Activated CD4-positive, alpha-beta T cell treated with anti-CD3 and anti-CD28 coated beads, Interleukin-2, amount 10 ng/mL, durations not matched to agents 24 days and 14 days (primary cell): ENCODE measurements at places on chromosomes 1 and 21.

DNA sequence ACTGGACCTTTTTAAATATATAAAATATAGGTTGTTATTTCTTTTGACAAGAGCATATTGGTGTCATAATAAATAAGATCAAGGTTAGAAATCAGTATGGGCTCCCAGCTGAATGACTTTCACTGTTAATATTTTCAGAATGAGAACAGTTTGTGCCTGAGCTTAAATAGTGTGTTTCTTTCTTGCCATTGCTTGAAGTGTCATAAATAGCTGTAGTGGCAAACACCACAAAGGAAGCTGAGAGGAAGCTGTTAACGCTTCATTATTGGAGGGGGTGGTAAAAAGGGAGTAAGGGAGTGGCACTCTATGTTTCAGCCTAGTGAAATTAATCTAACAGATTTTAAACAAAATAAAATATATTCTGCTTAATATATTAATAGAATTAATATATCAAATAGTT lies 1089.8 kb upstream of the NCAM2 start:
- H3K27ac ChIP-seq, result no peak overlapping the region
- H3K36me3 ChIP-seq, result no peaks in the 10 kb centered on the region
- no peak for DNase-seq
- no peaks in the 10 kb centered on the region for H3K4me1 ChIP-seq
- no peaks in the 10 kb centered on the region for H3K27me3 ChIP-seq

GRCh38 chr1:99326215-99326949 lies 62.1 kb downstream of the PLPPR4 start:
- no peaks in the 10 kb centered on the region for H3K27me3 ChIP-seq
- DNase-seq, result no peak
- no peaks in the 10 kb centered on the region for H3K36me3 ChIP-seq
- H3K4me1 ChIP-seq, result no peaks in the 10 kb centered on the region

GRCh38 chr21:42570362-42570761 lies 56.7 kb downstream of the SLC37A1 start:
- H3K4me3 ChIP-seq, result no peak overlapping the region
- no peaks in the 10 kb centered on the region for H3K27me3 ChIP-seq
- H3K27ac ChIP-seq, result no peak overlapping the region
- peaks cover 9% of the 10 kb centered on the region for H3K36me3 ChIP-seq
- DNase-seq, result no peak

DNA sequence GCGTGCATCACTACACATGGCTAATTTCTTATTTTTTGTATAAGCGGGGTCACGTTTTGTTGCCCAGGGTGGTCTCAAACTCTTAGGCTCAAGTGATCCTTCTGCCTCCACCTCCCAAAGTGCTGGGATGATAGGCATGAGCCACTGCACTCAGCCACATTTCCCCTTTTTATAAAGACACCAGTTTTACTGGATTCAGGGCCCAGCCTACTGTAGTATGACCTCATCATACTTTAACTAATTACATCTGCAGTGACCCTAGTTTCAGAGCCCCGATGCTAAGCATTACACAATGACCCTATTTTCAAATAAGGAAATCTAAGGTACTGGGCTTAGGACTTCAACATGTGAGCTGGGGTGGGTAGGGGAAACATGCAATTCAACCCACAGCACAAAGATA lies 31.8 kb upstream of the ENAH start:
- peaks cover 11% of the 10 kb centered on the region for H3K27me3 ChIP-seq
- H3K27ac ChIP-seq, result no peak overlapping the region
- no peak for DNase-seq
- no peaks in the 10 kb centered on the region for H3K36me3 ChIP-seq

DNA sequence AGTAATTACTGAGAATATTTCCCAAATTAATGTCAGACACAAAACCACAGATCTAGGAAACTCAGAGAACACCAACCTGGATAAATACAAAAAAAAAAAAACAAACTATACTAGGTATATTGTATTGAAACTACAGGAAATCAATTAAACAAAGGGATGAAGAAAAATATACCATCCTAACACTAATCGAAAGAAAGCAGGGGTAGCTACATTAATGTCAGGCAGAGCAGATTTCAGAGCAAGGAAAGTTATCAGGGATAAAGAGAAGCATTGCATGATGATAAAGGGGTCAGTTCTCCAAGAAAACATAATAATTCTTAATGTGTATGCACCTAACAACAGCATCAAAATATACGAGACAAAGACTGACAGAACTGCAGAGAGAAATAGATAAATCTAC lies 89.9 kb downstream of the TOMM20 start:
- peaks cover 15% of the 10 kb centered on the region for H3K4me1 ChIP-seq
- H3K27ac ChIP-seq, result no peak overlapping the region
- DNase-seq, result no peak

GRCh38 chr1:231340328-231341013 lies 2.4 kb downstream of the SPRTN start:
- no peak for DNase-seq
- peaks cover 3% of the 10 kb centered on the region for H3K27me3 ChIP-seq
- no peak overlapping the region for H3K27ac ChIP-seq
- H3K36me3 ChIP-seq, result peaks cover 33% of the 10 kb centered on the region
- peaks cover 36% of the 10 kb centered on the region for H3K4me1 ChIP-seq
- H3K4me3 ChIP-seq, result no peak overlapping the region

- DNase-seq, result peak; percentile 28
- peaks cover 1% of the 10 kb centered on the region for H3K27me3 ChIP-seq
- no peaks in the 10 kb centered on the region for H3K4me1 ChIP-seq
- no peak overlapping the region for H3K27ac ChIP-seq
Observed at GRCh38 chr1:206873603-206874188, 8.3 kb downstream of the IL20 start.
